A549 treated with DMSO at 1 μM for 4 hours (cell line): ENCODE measurements at places on chromosomes 1 and 21. TPM values are rescaled to one million over a fixed set of nuclear protein-coding genes. Genes with fewer than 3 reads are reported as not detected.

Gene MIXL1
- total RNA-seq = 0.07 to 0.10 TPM in 2 of 5 replicates, not detected in the others

Gene METTL13
- 43.8 to 51.9 TPM (median 50.4 TPM) in 5 replicates for total RNA-seq

Gene HORMAD1
- 6.0 to 9.4 TPM (median 7.8 TPM) in 5 replicates for total RNA-seq

Gene PODN
- 0.09 TPM in 1 of 5 replicates, not detected in the others for total RNA-seq

Gene FBXO42
- total RNA-seq = 9.0 to 10.3 TPM (median 9.2 TPM) in 5 replicates

Gene FTCD
- 0.08 to 0.16 TPM in 2 of 5 replicates, not detected in the others for total RNA-seq

Gene TMEM61
- total RNA-seq = 0.34 to 0.50 TPM (median 0.40 TPM) in 3 of 5 replicates, not detected in the others

Gene ADORA3
- total RNA-seq = not detected in 5 replicates
